ENCODE measurements at places on chromosomes 2 and 18.

DNA sequence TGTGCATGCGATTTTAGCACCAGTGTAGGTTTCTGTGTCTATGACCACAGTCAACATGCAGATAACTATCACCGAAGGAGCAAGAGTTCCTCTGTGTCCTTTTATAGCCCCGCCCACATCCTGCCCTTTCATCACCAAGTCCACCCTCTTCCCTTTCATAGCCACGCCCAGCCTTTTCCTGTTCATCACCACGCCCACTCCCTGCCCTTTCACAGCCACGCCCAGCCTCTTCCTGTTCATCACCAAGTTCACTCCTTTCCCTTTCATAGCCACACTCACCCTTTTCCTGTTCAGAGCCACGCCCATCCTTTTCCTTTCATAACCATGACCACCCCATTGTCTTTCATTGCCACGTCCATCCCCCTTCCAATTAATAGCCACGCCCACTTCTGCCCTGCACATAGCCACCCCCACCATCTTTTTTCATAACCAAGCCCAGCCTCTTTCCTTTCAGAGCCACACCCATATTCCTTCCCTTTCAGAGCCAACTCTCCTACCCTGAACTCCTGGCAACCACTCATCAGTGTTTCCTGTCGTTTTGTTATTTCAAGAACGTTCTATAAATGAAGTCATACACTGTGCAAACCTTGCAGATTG is 273.9 kb downstream of the MYT1L start:
- peak; percentile 79 for DNase-seq

DNA sequence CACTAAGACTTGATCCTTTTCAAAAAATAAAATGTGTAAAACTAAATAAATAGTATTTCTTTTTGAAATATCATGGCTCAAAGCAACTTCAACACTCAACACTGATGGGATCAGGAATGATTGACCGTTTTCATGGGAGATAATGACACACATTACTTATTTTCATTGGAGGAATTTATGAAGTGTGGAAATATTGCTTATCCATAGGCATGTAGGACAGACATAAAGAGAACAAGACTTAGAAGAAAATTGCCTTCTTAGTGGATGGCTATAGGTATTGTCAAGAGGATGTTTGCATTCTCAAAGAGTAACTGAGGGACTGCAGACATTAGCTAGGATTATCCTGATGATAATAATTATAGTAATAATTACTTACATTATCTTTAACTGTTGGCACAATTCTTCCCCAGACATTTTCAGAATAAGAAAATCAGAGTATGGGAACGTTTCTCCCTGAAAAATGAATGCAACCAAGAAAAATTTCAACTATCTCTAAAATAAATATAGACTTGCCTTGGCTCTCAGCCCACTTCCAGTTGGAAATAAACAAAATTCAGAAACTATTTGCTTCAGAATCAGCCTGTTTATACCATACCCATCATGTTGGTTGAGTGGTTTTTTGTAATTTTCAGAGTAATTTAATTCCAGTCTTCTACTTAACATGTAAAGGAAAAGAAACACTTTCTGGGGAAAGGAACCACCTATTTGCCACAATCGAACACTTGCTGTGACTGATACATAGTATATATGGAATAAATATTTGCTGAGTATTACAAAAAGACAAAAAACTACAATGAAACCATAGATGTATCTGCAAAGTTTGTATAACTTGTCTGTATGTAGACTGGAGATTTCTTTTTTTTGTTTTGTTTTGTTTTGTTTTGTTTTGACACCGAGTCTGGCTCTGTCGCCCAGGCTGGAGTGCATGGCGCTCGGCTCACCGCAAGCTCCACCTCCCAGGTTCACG is 165.7 kb downstream of the TMX3 start:
- no peak for DNase-seq

DNA sequence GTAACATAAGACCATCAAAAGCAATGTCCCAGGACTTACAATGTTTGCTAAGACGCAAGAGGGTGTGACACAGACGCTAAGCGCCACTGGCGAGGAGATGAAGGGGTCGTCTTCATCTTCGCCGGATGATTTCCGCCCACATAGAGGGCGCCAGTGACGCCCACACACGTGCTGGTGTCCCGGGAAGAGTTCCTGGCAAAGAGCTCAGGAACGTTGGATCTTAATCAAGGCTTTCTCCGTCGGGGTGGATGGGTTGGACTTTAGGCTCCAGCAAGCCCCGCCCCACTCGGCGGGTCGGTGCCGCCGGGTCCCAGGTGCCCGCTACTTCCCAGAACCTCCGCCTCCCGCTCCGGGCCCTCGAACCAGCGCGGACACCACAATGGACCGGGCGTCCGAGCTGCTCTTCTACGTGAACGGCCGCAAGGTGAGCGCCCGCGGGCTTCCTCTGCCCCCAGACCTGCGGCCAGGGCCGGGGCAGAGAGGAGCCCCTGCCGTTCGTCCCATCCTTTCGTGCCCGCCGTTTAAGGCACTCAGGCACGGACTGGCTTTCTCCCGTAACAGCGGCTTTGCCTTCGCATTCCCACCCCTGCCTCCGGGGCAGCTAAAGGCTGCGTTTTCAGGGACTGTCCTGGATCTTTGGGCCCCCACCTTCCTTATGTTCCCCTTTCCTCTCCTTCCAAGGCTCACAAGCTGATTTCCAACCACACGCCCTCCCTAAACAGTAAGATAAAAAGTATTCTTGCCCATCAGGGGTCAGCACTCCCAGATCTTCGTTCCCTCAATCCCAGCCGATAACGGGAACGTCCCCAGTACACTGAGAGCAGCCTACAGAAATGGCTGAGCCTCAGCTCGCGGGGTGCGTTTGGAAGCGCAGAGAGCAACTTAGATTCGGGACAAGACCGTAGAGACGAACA is at the start of gene AOX1:
TSS of gene AOX1 (plus strand) at position 285 of the 914 bp plus-strand sequence. CDS start at position 380, 95 bp downstream.
- DNase-seq: no peak

DNA sequence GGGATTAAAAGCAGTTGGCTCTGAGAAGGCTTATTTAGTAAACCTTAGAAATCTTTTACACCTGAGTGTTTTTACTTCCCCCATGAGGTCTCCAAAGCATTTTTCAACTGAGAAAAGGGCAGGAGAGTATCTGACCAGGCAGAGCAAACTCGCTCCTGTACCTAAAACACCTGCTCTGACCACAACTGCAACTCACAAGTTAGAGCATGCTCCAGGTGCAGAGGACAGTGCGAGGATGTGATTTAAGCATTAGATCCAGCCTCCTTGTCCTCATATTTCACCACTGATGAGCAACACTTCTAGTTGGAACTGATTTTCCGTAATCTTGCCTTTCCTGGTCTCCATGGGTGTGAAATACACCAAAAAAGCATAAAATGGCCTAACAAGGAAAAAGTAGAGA is 34.5 kb upstream of the TBC1D8 start:
- no peak for DNase-seq

DNA sequence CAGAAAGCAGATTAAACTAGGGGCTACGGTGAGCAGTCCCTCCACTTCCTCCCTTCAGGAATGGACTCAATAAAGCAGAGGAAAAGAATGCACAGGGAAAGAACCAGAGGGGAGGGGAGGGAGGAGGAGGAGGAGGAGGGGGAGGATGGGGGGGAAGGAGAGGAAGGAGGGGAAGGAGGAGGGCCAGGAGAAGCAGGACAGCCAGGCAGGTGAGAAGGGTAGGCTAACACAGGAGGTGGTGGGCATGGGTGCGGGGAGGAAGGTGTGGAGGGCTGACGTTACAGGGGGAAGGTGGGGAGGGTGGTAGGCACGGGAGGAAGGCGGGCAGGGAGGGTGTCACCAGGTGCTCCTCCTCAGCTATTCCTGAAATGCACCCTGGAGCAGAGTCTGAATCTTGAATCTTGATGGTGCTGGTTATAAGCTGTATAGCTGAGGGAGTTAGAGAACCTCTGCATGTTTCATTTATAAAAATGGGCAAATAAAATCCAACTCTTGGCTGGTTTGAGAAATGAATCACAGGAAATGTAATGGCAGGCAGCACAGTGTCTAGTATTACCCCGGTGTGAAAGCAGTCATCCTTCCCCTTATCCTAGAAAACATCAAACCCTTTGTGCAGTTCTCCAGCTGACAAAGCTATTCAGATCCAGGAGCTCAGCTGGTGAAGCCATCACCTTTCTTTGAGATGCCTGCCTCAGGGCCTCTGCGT is 3.4 kb downstream of the TMEM18 start:
- no peak for DNase-seq

DNA sequence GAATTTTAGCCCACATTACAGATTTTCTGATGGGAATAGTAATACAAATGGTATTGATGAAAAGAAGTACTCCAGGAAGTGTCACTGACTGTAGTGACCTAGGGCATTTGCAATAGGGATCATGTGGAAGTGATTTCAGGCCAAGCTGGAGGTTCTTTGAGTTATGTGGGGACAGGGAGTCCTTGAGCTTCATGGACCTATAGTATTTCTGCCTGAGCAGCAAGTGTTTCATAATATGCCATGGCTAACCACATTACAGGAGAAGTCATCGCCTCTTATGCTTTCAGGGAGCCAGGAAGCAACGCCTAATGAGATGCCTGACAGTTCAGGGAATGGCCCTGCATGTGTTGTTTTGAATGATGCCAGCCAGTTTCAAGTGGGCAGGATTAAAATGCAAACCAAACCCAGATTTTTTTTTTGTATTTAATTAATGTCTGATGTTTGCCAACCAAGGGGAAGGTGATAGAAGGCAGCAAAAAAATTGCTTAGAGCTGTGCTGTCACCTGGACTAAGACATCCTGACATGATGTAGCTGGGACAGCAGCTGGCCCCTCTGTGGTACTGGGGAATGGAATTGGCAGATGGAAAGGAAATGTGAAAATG is 109.5 kb downstream of the RAPGEF4 start:
- no peak for DNase-seq

- DNase-seq: no peak
Measured at GRCh38 chr2:99743146-99743545, 253.3 kb upstream of the REV1 start.

GRCh38 chr18:12963069-12963468 is 15.3 kb downstream of the SEH1L start:
- DNase-seq: no peak

GRCh38 chr2:5756272-5756671 is 64.1 kb downstream of the SOX11 start:
- DNase-seq: no peak

DNA sequence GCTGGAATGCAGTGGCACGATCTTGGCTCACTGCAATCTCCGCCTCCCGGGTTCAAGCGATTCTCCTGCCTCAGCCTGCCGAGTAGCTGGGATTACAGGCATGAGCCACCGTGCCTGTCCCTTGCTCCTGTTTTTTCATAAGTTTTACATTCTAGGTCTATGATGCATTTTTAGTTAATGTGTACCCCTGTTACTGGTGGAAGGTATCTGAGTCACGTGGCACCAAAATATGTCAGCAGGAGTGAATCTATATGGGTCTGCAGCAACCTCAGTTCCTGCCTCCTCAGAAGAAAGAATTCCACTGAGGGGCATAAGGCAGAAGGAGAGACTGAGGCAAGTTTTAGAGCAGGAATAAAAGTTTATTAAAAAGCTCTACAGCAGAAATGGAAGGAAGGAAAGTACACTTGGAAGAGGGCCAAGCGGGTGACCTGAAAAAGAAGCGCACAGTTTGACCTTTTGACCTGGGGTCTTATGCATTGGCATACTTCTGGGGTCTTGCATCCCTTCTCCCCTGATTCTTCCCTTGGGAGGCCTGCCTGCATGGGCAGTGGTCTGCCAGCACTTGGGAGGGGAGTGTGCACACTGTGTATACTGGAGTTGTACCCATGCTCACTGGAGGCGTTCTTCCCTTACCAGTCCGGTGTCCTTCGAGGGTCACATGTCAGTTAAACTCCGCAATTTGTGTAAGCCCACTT is 1.1 kb upstream of the MFSD2B start:
- no peak for DNase-seq

GRCh38 chr2:204325468-204325867 is 219.8 kb upstream of the PARD3B start:
- peak; percentile 56 for DNase-seq

- no peak for DNase-seq
Measured at GRCh38 chr2:100667801-100668200, 105.0 kb downstream of the PDCL3 start.

- no peak for DNase-seq
Measured at GRCh38 chr2:98775146-98775986, 44.4 kb upstream of the MGAT4A start.

Measured in DND-41 (cell line).